ENCODE measurements at places on chromosomes 16 and 17.
A peak's percentile ranks its signal among the peaks of the same experiment; 100 is the strongest.

- DNase-seq = no peak
These were observed 55.7 kb downstream of the LYRM1 start for GRCh38 chr16:20956319-20956718.

- DNase-seq = no peak
These were observed 3.1 kb upstream of the KRT12 start for GRCh38 chr17:40870136-40870535.

- DNase-seq = no peak
These were observed 166.9 kb downstream of the C16orf95 start for GRCh38 chr16:87150262-87150661.

DNA sequence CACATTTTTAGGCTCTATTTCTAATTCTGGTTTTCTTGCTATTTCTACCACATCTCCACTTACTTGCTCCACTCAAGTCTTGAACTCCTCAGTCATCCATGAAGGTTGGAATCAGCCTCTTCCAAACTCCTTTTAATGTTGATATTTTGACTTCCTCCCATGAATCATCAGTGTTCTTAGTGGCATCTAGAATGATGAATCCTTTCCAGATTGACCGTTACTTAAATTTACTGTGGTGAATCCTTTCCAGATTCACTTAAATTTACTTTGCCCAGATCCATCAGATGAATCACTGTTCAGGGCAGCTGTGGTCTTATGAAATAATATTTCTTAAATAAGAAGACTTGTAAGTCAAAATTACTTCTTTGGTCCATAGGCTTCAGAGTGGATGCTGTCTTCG is 32.4 kb downstream of the CLTC start:
- no peak for DNase-seq

- no peak for DNase-seq
These were observed 13.8 kb upstream of the TMEM98 start for GRCh38 chr17:32914181-32914580.

DNA sequence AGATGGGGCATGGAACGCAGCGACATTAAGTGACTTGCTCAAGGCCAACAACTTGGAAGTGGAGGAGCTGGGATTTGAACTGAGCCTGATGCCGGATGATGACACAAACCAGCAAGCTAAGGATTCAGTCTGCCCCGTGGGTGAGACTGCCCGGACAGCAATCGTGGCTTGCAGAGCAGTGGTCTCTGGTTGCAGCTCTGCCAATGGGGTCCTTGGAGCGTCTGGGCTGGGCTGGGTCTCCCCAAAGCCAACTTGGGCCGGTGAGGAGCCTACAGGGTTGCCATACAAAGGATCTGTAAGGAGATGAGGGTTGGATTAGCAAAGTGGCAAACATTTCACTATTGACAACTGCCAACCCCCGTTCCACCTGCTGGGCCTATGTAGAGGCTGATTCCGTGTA is 2.6 kb upstream of the CRISPLD2 start:
- DNase-seq = no peak

- DNase-seq = no peak
These were observed 51.3 kb upstream of the AMZ2 start for GRCh38 chr17:68196394-68197090.

DNA sequence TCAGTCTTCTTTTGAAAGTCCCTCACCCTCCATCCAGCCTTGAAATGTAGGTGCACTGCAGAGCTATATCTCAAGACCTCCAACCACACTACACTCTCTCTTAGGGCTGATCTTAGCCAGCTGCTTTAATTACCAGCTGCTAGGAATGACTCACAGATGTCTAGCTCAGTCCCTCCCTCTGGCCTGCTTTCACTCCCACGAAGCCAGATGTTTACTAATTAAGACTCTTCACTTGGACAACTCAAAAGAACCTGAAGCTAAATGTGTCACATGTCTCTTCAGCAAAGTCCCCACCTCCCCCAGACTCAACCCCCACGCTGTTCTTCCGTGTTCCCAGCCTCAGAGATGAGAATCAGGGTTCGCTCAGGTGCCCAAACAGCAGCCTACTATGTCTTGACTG is 2.6 kb downstream of the GTF3C1 start:
- DNase-seq = no peak

DNA sequence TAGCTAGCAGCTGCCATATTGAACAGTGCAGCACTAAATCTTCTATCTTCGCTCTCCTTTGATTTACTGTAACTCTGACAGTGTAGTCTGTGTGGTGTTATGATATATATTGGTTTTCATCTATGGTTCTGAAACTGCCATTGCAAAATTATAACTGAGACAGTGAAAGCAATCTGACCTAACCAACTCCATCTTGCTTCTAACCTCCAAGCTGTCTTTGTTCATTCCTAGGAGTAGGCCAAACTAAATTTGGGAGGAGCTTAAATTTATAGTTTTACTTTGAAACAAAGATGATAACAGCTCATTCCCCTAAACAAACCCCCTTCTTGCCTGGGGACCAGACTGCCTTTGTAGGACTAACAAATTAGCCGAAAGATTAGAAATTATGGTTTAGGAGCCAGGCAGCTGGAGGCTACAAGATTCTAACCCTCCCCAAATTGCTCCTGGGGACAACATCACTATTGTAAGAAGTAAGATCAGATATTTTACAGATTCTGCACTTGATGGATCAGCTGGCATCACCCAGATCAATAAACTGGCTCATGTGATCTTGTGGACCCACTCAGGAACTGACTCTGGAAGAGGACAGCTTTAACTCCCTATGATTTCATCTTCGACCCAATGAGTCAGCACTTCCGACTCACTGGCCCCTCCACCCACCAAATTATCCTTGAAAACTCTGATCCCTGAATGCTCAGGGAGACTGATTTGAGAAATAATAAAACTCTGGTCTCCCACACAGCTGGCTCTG is 47.0 kb upstream of the FBXO47 start:
- DNase-seq = no peak

GRCh38 chr16:15792563-15792971 is 64.3 kb downstream of the MYH11 start:
- no peak for DNase-seq

- no peak for DNase-seq
These were observed 33.6 kb upstream of the CPPED1 start for GRCh38 chr16:12837291-12837690.

DNA sequence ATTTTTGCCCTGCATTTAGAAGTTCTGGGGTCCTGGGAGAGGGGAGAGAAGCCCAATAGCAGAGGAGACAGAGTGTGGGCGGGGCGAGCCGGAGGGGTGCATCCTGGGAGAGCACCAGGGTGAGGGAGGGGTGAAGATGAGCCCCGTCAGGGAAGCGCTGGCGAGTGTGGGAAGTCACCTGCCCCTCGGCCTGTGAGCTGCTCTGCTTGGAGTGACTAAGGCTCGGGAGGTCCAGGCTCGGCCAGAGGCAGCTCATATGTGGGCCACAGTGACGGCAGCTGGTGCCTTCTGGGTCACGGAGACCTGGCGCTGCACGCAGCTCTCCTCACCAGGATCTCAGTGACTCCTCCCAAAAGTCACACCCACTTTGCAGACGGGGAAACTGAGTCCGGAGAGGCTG is 1.1 kb downstream of the ZG16B start:
- no peak for DNase-seq

DNA sequence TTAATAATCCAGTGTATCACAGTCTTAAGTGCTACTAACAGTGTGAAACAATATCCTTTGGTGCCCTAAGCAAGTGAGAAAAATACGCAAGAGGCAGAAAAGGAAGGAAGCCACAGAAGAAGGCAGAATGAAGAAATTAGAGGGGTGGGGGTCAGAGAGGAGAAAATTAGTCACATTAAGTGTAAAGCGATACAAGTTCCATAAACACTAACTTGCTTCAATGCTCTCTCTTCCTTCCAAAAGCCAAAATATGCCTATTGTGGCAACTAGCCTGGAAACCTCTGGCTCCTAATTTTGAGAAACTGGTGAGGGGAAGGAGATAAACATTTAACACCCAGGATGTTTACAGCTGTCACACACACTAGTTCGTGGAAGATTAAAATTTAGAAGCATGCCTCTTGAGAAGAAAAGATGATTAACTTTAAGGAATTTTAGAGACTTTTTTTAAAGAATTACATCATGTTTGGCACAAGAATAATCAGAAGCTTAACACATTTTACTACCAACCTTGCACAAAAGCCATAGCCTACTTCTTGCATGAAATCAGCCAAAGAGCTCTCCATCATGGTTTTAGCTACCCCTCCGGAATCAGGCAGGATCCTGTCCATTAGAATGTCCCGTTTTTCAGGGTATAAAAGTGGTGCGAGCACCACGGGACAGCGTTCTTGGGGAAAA is 44.7 kb downstream of the CNOT1 start:
- no peak for DNase-seq

- no peak for DNase-seq
These were observed 21.7 kb downstream of the MILR1 start for GRCh38 chr17:64470625-64471024.

DNA sequence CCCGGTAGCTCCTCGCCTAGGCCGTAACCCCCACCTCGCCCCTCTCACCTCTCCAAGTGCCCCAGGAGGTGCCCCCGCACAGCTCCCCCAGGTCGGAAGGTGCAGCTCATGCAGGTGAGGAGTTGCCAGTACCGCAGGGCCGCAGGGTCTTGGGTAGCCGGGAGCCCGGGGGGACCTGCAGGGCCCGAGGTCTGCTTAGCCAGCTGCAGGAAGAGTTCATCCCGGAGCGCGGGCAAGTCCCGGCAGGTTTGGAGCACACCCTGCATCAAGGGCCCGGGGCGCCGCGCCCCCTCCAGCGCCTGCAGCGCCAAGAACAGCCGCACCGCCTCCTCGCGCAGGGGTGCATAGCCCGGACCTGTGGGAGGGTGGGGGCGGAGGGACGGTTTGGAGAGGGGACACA is 4.8 kb downstream of the PLEKHH3 start:
- no peak for DNase-seq

DNA sequence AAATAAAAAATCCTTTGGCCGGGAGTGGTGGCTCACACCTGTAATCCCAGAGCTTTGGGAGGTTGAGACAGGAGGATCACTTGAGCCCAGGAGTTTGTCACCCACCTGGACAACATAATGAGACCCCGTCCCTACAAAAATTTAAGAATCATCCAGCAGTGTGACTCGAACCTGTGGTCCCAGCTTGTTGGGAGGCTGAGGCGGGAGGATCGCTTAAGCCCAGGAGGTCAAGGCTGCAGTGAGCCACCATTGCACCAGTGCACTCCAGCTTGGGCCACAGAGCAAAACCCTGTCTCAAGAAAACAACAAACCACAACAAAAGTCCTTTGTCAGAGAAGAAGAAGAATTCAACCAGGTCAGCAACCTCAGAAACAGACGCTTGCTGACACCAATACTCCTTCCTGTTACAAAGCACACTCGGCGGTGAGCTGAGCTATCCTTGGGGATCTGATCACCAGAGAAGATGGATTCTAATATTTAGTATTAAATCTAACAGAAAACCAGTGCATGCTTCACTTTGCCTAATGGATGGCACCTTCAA is 12.9 kb upstream of the PVALEF start:
- no peak for DNase-seq

GRCh38 chr16:85371948-85372347 is 241.2 kb upstream of the GSE1 start:
- DNase-seq = no peak

- no peak for DNase-seq
These were observed 196.9 kb upstream of the CDH11 start for GRCh38 chr16:65318590-65319257.

GRCh38 chr16:7513429-7513828 is 180.8 kb downstream of the RBFOX1 start:
- peak; percentile 32 for DNase-seq

- no peak for DNase-seq
These were observed 49.6 kb downstream of the PITPNM3 start for GRCh38 chr17:6506679-6507231.

DNA sequence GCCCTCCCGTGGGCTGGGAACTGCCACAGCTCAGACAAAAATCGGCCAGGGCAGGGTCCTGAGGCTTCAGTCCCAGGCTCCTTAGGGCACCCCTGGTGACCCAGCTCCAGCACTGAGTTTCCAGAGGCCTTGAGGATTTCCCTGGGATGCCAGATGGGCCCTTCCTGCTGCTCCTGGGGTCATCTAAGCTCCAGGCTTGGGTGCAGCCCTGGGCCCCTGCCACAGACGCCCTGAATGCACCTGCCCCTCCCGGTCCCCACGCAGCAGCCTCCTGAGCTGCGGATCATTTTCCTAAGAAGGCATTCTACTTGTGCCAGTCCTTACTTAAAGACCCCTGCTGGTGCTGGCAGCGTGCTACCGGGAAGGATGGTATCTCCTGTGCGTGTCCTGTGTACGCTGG is 6.0 kb upstream of the RNPS1 start:
- DNase-seq = no peak

GRCh38 chr17:10050597-10051101 is 145.6 kb upstream of the RCVRN start:
- DNase-seq = no peak

Data from SK-N-SH (cell line).